ENCODE measurements at places on chromosomes 11 and 22.

- DNase-seq: no peak
These were observed 200.2 kb downstream of the CSNK2A3 start for GRCh38 chr11:11152877-11153276.

- no peak for DNase-seq
These were observed 7.8 kb downstream of the GAL start for GRCh38 chr11:68692115-68692514.

DNA sequence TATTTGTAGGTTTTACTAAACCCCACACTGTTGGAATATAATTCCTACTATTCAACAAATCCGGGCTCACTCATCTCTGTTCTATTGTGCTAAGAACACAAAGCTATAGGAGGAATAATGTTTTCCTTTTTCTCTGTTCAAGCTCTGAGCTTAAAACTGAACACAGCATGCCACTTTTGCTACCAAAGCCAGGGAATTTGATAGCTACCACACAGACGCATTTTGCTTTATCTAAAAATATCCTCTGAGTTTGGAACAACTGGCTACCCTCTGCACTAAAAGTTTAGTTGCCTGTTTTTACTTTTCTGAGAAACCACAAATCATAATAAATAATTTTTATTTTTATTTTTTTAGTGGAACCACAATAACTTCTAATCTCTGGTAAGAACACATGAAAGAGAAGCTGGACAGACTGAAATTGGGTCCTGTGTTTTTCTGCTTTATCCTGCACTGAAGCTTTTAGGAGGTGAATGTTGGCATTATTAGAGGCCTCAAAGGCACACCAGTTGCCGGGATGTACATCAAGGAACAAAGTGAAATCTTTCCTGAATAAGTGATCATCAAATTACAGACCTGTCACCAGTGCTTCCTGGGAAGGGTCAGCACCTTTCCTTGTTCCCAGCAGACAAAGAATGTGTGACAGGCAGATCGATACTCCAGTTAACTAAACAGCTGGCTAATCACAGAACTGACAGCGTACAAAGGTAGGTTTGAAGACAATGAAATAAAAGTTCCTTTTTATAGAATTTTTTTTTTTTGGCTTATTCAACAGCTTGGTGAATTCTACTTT is 523.2 kb upstream of the TENM4 start:
- no peak for DNase-seq

- DNase-seq: no peak
These were observed 5.1 kb downstream of the PATE2 start for GRCh38 chr11:125773516-125773915.

GRCh38 chr22:45088576-45088975 is 75.1 kb upstream of the NUP50 start:
- no peak for DNase-seq

DNA sequence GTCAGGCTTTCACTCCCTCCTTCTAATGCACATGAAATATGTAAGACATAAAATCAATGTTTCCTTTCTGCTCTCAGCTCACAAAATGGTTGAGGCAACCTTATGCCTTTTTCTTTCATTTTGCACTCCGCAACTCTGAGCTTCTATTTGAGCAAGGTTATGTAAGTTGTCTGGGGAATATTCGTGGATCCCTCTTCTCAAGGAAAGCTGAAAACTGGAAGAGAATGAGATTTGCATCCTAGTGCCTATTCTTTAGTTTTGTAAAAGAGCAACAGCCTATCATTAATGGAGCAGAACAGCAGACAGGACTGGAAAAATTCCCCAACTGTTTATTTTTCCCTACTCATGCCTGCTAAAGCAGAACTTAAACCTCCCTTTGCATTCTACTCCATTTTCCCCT is 141.7 kb downstream of the FAM76B start:
- no peak for DNase-seq

DNA sequence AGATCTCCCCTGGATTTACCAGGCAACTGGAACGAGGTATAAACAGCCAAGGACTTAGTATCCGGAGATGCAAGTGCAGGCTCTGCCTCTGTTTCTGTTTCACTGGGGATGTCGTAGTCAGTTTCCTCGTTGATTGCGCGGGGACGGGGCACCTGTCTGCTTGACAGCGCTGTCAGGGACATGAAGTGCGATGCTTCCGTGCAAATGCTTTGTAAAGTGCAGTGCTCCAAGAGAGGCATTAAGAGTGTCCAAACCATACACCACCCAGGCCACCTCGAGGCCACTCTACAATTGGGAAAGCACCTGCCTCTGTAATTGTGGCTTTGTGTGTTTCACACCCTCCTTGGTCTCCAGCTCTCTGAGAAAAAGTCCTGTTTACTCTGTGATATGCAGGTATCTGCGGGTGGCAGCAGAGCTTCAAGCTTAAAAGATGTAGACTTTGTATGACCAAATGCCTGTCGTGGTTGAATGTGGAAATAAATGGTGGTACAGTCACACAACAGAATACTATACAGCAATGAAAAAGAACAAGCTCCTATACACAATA is 18.6 kb upstream of the CD5 start:
- DNase-seq: no peak

GRCh38 chr22:25880524-25880923 is 138.5 kb downstream of the MYO18B start:
- no peak for DNase-seq

GRCh38 chr11:61814247-61814957 is 2.4 kb downstream of the FADS1 start:
- DNase-seq: no peak

Measured in naive B cell (primary cell).